Muscle of arm (tissue), 14 donors: ENCODE measurements at places on chromosomes 2 and 18.

DNA sequence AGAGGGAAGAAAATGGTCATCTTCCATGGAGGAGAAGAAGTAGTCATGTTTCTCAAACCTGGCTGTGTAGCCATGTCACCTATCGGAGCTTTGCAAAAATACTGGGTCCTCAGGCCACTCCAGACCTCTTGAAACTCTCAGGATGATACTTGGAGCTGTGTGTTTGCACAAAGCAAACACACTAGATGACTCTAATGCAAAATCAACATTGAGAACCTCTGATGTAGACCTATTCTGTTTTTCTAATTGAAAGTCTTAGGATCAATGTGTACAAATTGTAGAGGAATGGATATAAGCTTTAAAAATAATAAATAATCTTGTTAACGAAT is 444.3 kb downstream of the RND3 start:
- DNase-seq, result no peak

DNA sequence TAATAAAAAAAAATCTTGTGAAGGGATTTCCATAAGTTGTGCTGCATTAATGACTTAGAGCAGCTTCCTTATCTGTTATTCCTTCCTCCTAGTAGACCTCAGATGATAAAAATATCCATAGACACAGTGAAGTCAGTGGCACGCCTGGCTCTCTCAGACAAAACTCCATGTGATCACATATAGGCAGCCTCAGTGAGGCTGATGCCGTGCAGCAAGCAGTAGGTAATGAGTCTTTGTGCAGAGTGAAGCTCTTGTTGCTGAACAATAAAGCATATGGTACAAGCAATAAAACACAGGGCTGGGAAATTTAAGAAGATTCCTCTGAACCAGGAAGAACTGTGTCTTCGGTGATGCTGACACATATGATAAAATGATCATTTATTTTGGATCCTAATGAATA is 102.7 kb downstream of the CSRNP3 start:
- peak; percentile 35 for DNase-seq

DNA sequence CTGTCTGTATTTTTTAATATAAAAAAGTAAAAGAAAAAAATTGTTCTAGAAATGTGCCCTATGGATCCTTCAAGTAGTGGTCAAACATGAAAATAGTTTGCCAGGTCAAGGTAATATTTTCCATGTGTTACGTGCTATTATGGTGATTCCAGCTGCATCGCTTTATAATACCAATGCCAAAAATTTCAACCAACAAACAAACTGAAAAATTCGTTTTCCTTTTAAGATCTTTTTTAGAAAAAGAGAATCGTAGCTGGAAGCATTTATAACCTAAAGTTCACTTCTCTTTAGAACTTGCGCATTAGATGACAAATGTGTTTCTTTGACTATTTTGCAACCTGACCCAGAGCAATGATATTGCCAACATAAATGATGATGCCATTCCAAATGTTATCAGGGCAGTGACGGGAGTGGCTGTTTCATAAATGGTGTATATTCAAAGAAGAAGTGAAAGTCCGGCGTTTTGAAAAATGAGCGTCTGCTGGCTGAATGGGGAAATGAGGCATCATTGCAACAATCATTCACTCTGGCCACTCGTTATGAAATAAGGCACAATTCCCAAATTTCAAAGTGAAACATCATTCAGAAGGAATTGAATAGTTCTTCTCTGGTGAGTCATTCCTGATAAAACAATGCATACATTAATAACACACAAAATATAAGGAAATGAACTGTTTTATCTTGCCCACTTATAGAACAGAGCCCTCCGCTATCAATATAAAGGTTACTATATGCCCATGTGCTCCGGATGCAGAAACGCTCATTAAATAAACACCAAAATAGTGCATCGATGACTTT is 297.4 kb downstream of the TGIF1 start:
- DNase-seq, result no peak

DNA sequence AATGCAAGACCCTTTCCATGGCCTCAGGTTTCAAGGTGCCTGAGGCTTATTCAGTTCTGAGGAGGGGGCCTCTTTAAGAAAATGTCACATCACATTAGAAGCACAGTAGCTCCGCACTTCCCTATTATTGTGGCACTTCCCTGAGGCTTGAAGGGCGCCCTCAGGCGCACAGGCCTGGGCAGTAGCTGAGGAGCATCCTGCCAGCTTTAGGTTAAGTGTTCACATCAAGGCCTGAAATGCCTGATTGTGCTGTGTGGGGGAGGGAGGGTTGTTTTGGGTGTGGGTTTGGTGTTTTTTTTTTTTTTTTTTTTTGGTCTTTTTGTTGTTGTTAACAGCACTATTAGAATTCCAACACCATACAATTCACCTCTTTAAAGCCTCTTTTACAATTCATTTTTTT is 107.9 kb downstream of the CABLES1 start:
- DNase-seq, result no peak

DNA sequence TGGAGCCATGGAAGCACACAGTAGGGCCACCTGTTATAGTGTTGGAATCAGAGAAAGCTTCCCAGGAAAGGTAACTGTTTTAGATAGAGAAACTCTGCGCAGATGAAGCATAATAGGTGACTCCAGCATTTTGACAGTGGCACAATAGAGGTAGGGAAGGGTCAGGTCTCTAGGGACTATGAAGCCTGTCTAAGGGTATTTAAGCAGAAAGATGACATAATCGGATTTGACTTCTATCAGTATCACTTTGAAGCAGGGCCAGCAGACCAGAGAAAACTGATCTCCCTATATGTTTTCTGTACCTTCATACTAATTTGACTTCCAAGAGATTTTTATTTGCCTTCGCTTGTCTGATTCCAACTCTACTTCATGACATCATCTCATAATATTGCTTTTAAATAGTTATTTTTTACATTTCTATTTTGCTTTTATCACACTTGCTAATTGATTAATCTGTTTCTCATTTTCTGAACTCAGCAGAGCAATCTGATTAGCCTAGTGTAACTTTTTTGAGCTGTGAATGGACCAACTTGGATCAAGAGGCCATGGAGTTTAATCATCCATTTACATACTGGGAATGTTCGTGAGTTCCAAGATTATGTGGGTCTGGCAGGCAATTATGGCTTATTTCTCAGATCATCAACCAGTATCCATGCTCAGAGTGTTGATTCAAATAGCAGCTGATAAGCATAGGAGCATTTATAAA is 8.4 kb upstream of the HIBCH start:
- no peak for DNase-seq

- DNase-seq, result peak; percentile 15
Observed at GRCh38 chr2:68709421-68709911, 25.1 kb upstream of the ARHGAP25 start.

DNA sequence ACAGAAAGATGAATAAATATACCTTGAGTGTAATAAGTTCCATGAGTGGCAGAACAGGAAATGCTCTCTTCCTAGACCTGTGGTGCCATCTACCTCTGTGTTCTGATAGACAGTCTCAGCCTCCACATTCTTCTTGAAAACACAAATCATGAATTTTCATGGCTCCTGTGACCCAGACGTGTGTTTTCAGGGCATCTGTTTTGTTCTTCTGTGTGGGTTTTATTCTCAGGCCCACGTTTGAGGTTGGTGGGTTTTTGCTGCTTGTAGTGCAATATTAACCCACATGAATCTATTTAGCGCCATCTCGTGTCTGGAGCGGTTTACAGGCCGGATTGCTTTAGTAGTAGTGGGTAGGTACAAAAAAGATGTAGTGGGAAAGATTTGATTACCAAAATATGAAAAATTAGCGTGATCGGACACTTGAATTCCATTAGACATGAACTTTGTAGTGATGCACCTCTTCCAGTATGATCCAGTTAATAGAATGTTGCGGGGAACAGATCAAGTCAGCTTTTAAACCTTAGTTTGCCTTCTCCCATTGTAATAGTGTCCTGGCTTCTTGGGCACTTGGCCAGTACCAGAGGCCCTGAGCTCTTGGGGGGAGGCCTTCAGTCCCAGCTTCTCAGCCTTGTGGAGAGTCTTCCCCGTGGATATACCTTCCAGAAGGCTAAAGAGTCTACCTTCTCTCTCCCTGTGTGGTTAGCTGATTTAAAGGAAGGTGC is 256.5 kb downstream of the TPGS2 start:
- peak; percentile 61 for DNase-seq

DNA sequence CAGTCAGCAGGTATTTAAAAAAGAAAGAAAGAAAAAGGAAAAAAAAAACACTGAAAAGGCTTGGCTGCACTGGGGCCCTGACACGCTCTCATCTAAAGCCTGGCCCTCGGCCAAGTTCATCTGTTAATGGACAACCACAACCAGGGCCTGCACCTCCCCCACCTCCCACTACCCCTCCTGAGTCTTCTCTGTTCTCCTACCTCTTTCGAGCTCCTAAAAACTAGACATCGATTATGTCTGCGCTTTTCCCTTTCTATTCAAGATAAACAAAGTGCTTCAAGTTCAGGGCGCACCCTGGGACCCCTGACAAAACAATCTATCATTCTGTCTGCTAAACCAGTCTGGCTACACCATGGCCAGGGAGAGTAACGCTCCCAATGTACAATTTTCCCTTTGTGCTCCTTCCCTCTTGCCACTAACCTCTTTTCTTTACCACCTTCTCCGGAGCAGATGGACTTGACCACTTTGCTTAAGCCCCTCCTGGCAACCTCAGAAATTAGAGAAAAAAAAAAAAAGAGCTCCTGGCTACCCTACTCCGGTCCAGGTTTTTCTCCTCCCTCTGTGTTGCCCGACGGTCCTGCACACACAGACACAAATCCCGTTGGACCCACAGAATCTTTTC is 22.7 kb downstream of the BCL11A start:
- DNase-seq, result no peak
